ENCODE measurements at places on chromosomes 1 and 21. TPM values are rescaled to one million over a fixed set of nuclear protein-coding genes. Genes with fewer than 3 reads are reported as not detected.

DNA sequence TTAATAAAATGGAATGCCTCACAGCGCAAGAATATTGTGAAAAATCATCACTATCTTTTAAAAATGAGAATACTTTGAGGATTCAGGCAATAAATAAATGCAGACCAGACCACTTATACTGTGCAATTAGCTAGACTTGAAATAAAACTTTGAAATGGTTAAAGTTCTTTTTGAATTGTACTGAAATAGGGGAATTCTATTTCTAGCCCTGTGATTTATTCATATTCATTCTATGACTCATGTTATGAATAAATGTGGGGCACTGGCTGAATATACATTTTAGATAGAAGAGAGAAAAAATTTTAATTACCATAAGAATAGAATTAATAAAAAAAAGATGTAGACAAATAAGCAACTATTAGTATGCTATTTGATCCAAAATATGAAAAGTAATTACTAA, 16.4 kb upstream of the USP25 start:
- H3K4me3 ChIP-seq = no peak overlapping the region
- no peaks in the 10 kb centered on the region for H3K36me3 ChIP-seq
- no peaks in the 10 kb centered on the region for H3K27me3 ChIP-seq
- H3K27ac ChIP-seq = no peak overlapping the region

The IQGAP3 gene
- 64.1 TPM for total RNA-seq

GRCh38 chr1:81209461-81209860, 591.3 kb upstream of the ADGRL2 start:
- no peak for DNase-seq
- no peak overlapping the region for H3K4me3 ChIP-seq
- no peak overlapping the region for H3K27ac ChIP-seq
- peaks cover 8% of the 10 kb centered on the region for H3K4me1 ChIP-seq

The ZBTB37 gene
- total RNA-seq = 4.8 TPM

Measured in SJSA1 (cell line).